ENCODE measurements at places on chromosomes 16 and 17. TPM values are rescaled to one million over a fixed set of nuclear protein-coding genes. Genes with fewer than 3 reads are reported as not detected.

Gene C1QTNF8
- not detected for polyA plus RNA-seq

Gene FNDC8
- polyA plus RNA-seq = not detected

Gene ZNF689
- polyA plus RNA-seq = 3.6 TPM

Gene CSH1
- not detected for polyA plus RNA-seq

Gene MYLK3
- 0.10 TPM for polyA plus RNA-seq

Gene SPATA22
- polyA plus RNA-seq = not detected

Gene CDR2L
- polyA plus RNA-seq = 12.5 TPM

Gene PPP1R1B
- polyA plus RNA-seq = not detected

Gene TBC1D26
- not detected for polyA plus RNA-seq

Gene HBQ1
- polyA plus RNA-seq = not detected

- DNase-seq = no peak
Observed at GRCh38 chr17:47778184-47778635, 43.4 kb downstream of the OSBPL7 start.

DNA sequence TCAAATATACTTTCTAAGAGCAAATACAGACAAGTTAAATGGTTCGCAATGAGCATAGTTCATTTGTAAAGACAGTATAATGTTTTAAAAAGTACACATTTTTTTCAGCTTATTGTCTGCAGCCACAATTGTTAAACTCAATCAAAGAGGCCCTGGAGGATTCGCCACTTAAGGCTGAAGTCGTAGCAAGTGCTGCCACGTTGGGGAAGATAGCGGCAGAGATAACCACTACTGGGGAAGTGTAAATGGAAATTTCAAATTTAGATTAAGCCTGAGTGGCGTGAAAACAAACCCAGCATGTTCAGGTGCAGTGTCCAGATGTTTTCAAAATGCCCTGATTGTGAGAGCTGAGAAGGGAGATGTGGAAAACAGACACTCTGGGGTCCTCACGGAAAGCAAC is 8.4 kb downstream of the PMP22 start:
- no peak for DNase-seq

DNA sequence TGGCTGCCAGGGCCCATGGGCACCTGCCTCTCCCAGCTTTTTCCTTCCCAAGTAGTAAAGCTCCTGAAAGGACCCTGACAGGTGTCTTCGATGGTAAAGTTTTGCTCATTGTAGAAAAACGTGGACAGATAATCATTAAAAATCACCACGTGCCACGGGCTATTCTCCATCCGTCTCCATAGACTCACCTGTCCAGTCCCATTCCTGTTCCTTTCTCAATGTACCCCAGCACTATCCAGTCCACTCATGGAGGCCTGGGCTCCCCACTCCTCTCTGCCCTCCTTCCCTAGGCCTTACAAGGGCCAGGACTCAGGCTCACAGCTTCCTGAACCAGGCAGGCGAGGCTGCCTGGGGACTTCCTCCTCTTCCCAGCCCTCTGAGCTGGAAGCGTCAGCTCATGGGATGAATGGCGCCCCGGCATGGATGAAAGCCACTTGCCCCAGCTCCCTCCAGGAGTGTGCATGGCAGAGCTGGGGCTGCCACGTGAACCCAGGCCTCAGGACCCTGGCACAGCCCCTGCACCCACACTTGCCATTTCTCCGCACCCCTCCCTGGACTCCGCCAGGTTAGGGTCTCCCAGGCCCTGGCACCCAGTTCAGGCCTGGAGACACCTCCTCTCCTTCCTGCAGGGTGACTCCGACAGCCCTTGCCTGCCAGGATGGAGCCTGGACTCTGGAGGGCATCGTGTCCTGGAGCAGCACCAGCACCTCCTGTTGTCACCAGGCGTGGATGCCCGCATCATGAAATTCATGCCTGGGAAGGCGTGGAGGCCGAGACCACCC is 8.8 kb downstream of the CTRB1 start:
- DNase-seq = no peak

GRCh38 chr16:48421741-48422140 is 36.5 kb upstream of the SIAH1 start:
- no peak for DNase-seq

GRCh38 chr17:39219647-39220154 is 6.0 kb downstream of the STAC2 start:
- DNase-seq = no peak

DNA sequence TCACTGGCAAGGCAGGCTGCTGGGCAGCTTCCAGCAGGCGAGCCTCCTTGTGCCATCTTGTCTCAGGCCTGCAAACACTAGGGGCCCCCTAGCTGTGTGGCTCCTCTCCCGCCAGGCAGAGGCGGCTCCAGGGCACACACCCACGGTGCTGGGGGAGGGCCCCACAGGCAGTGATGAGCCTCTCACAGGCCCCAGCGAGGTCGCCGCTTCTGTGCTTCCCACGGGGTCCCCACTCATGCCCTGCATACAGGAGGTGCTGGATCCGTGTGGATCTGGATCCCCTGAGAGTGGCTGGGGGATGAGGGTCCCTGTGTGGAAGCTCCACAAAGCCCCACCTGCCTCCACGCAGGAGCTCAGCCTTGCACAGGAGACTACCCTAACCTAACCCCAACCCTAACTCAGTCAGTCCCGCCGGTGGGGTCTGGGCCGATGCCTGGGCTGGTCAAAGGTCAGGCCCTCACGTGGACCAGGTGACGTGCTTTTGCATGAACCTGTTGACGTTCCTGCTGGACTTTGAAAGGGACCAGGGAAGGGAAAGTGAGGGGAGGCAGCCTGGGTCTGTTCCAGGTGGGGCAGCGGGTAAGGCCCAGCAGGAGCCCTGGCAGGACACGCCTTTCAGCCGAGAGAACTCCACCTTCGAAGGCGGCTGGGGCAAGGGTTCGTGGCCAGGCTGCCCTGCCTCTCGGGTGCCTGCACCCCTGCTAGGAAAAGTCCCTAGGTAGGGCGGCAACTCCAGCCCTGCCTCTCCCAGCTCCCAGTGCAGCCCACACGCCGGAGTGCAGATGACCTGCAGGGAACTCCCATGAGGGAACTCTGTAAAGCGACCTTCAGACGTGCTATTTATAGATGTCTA is 5.2 kb downstream of the SECTM1 start:
- no peak for DNase-seq

DNA sequence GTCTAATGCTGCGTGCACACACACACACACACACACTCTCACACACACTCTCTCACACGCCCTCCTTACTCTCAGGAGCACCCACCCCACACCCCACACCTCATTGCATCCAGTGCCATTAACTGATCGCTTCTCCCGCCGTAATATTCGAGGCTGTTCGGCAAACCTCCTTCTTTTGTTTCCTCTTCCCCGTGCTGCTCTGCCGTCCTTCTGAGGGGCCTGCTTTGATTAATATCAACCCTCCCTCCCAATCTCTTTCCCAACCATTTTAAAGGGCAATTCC is 156.2 kb upstream of the TNRC6C start:
- DNase-seq = no peak

GRCh38 chr16:78942625-78943245 is 657.8 kb downstream of the MAF start:
- no peak for DNase-seq

DNA sequence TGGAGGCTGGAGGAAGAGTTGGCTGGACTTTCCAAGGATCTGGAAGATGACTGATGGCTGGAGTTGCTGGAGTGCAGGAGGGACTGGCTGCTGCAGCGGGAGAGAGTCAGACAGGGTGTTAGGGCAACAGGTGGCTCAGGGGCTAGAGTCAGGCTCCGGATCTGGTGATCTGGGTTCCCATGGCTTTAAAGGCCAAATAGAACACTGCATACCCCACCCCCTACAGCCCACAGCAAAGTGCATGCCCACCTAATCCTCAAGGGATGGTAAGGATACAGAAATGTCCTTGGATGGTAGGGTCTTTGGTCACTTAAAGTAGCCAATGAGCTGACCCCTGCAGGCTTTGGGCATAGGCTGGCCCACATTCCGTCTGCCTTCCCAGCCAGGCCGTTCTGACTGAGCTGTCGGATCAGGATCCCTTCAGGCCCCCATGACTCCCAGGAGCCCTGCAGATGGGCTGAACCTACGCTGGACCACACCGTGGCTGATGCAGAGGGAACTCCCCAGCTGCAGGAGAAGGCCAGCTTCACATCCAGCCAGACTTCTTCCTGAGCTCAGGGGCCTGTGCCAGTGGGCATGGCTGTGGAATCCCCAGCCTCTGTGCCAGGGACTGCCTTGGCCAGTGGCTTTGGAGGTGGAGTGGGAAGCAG is 13.9 kb downstream of the TNS4 start:
- DNase-seq = no peak

DNA sequence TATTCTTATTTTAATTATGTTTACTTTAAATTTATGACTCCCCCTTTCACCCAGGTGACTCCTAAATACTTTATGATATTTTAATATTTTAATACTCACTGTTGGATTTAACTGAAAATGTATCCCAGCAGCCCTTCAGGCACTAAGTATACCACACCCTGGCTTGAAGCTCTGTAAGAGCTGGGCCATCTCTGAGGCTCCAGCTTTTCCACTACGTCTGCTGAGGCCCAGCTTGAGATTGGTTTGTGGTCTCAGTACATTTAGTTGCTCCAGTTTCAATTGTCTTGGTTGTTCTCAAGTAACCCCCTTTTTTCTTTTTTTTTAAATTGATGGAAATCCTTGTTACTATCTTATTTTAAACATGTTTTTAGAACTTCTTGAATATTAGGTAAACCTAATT is 27.0 kb upstream of the CAPNS2 start:
- DNase-seq = no peak

GRCh38 chr17:51751072-51751471 is 407.4 kb downstream of the CA10 start:
- DNase-seq = no peak

DNA sequence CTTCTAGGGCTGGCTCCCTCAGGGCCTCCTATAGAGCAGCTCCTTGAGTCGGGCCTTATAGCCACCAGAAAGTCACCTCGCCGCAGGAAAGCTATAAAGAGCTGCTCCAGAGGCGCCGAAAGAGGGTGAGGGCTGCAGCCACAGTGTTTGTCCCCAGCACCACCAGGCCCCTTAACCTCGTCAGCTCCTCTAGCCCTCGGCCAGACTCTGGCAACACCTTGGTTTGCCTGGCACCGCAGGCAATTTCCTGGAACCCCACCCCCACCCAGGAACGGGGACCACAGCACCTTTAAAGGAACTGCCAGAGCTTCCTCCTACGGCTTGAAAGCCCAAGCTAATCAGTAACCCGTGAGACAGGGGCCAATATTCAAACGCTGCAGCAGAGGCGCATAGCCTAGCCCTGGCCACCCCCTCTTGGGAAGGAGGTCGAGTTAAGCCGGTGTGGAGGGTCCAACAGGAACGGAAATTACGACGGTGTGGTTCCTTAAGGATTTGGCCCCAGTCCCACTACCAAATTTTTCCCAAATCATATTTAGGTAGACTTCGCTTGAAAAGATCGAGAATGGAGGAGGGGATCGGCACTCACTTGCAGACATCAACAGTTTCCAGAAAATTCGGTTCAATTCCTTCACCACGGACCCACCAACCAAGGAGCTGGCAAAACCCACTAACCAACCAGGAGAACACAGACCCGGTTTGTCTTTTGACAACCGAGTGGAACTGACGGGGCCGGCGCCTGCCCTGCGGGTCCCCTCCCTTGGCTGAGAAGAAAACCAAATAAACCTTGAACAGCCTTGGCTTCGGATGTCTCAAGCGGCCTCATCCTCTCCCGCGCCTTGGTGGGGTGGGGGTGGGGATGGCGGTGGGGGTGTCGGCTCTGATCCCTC is 3.0 kb downstream of the HOXB6 start:
- DNase-seq = no peak

GRCh38 chr16:52209227-52209626 is 337.7 kb downstream of the TOX3 start:
- no peak for DNase-seq

DNA sequence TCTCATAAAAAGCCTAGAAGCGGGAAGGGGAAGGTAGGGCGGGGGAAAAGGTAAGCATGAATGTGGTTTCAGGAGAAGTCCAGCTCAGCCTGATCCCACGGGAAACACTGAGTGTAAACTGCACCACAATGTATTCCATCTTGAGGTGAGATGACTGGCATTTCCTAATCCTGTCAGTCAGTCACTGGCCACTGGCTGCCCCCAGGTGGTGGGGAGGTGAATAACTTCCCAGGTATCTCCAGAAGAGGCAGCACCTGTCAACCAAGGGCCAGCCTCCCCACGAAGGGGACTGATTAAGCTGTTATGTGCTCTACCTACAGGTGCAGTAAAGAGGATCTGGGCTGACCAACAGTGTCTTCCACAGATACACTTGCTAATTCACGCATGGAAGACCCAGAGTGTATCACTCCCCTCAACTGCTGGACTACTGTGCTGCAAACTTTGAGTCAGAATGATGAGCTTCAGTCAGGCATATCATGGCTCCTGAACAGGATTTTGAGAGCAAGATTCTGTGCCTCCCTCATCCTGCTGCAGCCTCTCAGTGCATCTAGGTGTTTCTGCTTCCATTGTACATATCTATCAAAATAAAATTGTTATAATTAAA is 108.5 kb upstream of the CCL2 start:
- DNase-seq = no peak

DNA sequence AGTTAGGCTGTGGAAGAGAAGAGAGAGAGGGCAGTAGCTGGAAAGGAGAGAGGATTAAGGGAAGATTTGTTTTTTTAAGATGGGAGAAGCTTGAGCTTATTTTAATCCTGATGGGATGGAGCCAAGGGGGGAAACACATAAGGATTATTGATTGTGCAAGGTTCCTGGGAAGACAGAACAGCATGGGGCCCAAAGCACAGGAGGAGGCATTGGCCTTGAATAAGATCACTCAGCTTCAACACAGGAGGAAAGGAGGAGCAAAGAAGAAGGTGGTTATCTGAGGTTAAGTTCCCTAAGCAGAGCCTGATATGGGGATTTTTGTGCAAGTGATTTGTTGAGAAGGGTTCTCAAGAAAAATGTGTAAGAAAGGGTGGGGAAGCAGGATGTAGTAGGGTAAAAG is 169.8 kb downstream of the ABCC12 start:
- DNase-seq = no peak

DNA sequence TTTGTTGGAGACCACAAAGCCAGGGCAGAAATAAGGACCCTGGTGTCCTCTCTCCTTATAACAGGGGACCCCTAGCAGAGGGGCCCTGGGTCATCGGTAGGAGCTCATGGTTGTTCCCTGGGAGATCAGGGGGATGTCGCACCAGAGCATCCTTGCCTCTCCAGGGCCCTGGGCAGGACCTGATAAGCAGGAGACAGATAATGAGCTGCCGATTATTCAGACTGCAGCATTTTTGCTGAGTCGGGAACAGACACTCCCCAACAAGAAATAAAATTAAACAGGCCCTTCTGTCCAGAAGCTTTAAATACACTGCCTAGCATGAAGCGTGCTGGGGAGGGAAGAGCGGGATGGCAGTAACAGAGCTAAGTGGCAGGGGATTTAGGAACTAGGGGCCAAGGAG is 15.4 kb upstream of the GFAP start:
- no peak for DNase-seq

GRCh38 chr17:19387921-19388521 is 1.0 kb upstream of the MFAP4 start:
- DNase-seq = peak; percentile 34

DNA sequence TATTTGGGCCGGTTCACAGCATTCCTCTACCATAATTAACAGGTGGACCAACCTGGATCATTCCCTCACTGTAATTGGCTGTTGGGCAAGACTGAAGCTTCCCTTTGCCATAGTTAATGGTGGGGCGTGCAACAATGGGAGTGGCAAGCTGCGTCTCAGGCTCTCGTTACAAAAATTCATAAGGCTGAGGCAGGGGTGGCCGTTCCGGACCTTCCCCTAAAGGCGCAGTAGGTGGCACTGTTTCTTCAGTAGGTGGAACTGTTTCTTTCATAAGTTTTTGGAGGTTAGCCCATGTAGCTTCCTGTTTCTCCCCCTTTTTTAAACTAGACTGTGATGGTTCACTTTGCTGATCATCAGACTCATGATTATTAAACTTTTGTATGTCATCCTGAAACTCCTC is 17.0 kb upstream of the TMC5 start:
- no peak for DNase-seq

GRCh38 chr16:75965504-75966374 is 239.4 kb upstream of the CPHXL start:
- DNase-seq = no peak
